ENCODE measurements at places on chromosomes 2 and 18. TPM values are rescaled to one million over a fixed set of nuclear protein-coding genes. Genes with fewer than 3 reads are reported as not detected.

Gene CCDC93
- total RNA-seq: 180 TPM

Gene TEKT4
- total RNA-seq: not detected

Gene EVA1A
- 9.7 TPM for total RNA-seq

Gene ZNF804A
- total RNA-seq: 0.22 TPM

Gene KCNS3
- total RNA-seq: 1.4 TPM

Gene CFAP53
- total RNA-seq: 0.97 TPM

Gene LOXHD1
- not detected for total RNA-seq

Gene ANKRD29
- total RNA-seq: 0.88 TPM

Gene DIPK1C
- total RNA-seq: 0.47 TPM

Gene KCNG2
- not detected for total RNA-seq

Gene HOXD11
- not detected for total RNA-seq

Gene C2orf66
- 0.47 TPM for total RNA-seq

Gene CLIP4
- 6.4 TPM for total RNA-seq

Gene TEX44
- total RNA-seq: not detected

Gene QPCT
- 3.9 TPM for total RNA-seq

Gene STK17B
- total RNA-seq: 28.3 TPM

Gene ATP6V1B1
- total RNA-seq: 2.6 TPM

Gene DSG4
- total RNA-seq: not detected

Gene TUBA3D
- 0.57 TPM for total RNA-seq

Gene CAPN14
- not detected for total RNA-seq

Gene ALPG
- 0.10 TPM for total RNA-seq

Gene KIF5C
- total RNA-seq: 0.23 TPM

Gene VWA3B
- 0.17 TPM for total RNA-seq

Gene PNKD
- total RNA-seq: 80.7 TPM

Gene BAZ2B
- total RNA-seq: 156 TPM

Gene HOXD3
- total RNA-seq: 47.6 TPM

Gene DPYSL5
- total RNA-seq: 0.25 TPM

Gene SERPINB4
- total RNA-seq: not detected

Gene ITGB6
- total RNA-seq: 4.0 TPM

Gene NDUFB3
- 103 TPM for total RNA-seq

Gene CPS1
- 2.4 TPM for total RNA-seq

Gene CACNB4
- 7.6 TPM for total RNA-seq

Gene ARHGEF33
- 0.46 TPM for total RNA-seq

Gene NTSR2
- total RNA-seq: not detected

Gene IL18R1
- total RNA-seq: 0.17 TPM

Gene UGT1A10
- 0.14 TPM for total RNA-seq

Gene GPR155
- 5.0 TPM for total RNA-seq

Gene NAT8
- 1.6 TPM for total RNA-seq

Gene OTX1
- 1.7 TPM for total RNA-seq

Gene PLEKHH2
- total RNA-seq: 58.2 TPM

Gene SERPINE2
- 129 TPM for total RNA-seq

Gene PLCD4
- 5.2 TPM for total RNA-seq

Gene CABYR
- 4.2 TPM for total RNA-seq

Gene TLX2
- not detected for total RNA-seq

Gene DYNAP
- not detected for total RNA-seq

Gene TRIM43B
- not detected for total RNA-seq

Gene MRO
- 0.21 TPM for total RNA-seq

Gene VWC2L
- 0.73 TPM for total RNA-seq

Gene MREG
- 3.0 TPM for total RNA-seq

Gene LRP2
- total RNA-seq: 5.1 TPM

Measured in motor neuron (in vitro differentiated cells).